Activated CD4-positive, CD25-positive, alpha-beta regulatory T cell treated with anti-CD3 and anti-CD28 coated beads, Interleukin-2, amount 50 U/mL, for 72 hours (primary cell): ENCODE measurements at places on chromosomes 6 and 20.

DNA sequence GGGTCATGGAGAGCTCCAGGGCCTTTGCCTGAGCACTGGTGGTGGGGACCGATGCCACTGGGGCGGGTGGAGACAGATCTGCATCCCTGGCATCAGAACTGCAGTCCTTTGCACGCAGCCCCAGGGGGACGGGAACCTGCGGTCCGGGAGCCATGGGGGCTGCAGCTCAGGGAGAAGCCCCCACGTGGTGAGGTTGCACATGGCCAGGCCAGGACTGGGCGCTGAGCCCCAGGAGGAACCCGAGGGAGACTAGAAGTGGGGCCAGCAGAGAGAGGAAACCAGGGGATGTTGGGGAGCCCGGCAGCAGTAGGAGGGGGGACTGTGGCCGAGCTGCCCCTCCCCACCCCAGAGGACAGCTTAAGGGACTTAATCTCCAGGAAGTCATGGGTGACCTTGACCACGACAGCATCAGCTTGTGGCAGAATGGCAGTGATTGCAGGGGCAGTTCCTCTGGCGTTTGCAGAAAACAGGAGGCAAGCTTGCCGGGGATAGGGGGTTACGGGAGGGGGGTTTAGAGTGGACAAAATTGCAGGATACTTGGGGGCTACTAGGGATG is 18.0 kb upstream of the LSM14B start:
- no peak for DNase-seq

GRCh38 chr20:58855506-58856389 is 3.2 kb downstream of the GNAS start:
- no peak for DNase-seq

DNA sequence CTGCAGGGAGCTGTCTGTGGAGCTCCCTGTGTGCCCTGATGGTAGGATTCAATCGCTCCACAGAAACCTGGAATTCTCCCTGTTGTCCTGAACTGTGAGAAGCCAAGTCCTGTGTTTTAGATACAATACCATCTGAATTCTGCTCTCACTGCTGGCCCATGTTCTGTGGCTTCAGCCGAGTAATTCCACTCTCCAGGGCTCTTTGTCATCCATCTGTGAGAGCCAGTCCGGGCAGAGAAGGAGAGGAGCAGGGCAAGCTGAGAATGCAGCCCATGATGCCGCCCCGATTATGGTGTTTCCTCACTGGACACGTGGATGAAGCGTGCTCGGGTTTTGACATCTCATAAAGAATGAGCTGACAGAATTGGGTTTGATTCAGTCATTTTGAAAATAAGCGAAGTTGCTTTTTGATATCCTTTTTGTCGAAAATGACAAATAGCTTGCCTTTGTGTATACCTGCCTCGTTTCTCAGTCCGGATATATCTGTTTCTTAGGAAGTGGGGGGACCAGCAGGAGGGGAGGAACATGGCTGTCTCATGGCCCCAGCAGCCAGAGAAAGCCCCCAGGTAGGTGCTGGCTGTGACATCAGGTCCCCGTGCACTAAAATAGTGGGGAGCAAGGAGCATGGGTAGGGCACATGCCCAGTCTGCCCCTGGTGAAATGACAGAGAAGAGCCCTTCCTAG is 8.2 kb upstream of the CD93 start:
- DNase-seq: no peak

DNA sequence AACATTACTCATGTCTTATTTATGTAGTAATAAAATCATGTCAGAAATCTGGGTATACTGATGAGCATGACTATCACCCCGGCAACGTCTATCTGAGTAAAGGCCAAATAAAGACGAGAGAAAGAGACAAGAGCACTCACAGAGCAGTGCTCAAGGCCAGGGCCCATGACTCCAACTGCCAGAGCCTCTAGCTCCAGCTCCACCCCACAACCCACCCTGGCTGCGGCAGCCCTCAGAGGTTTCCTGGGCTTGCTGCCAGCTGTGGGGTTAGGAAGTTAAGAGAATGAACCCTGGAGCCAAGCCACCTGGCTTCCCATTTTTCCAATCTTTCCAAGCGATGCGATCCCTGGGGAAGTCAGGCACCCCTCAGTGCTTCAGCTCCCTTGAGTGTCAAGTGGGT is 92.0 kb upstream of the PAX1 start:
- DNase-seq: no peak

GRCh38 chr6:44022296-44022661 is 105.0 kb downstream of the MRPL14 start:
- no peak for DNase-seq

DNA sequence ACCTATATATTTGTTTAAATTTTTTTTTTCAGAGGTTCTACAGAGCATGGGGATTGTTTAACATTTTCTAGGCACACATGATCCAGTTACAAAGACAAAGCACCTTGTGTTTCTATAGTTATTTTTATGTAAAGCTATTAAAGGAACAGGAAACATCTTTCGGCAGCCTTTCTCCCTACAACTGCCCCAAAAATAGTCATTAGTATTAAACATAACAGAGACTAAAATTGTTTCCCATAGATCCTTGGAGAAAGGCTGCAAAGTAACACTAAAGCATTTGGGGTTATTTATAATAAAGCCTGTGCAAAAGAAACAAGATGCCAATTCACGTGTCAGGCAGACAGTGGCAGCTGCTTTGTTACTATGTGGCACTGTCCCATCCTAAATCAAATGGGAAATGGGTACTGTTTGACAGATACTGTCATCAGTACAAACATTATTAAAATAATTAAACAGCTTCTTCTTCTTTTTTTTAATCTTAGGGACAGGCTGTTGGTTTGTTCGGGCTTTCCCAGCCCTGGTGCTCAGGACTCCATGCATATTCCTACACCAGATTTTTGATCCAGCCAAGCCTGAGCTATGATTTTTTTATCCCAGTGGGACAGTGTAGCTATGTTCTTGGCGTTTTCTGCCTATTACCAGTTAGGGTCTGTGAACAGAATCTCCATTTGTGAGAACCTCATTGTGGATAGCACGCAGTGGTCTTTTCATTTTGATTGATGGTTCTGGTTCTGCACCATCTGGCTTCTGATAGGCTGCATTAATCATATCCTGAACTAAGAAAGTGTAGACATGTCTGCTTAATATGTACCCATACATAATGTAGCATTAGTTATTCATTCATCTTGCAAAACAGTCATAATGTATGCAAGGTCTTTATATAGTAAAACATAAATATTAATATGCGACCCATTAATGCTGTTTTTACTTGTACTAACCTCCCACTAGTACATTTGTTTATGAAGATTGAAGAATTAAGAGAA is 460.4 kb upstream of the SOX4 start:
- DNase-seq: no peak

DNA sequence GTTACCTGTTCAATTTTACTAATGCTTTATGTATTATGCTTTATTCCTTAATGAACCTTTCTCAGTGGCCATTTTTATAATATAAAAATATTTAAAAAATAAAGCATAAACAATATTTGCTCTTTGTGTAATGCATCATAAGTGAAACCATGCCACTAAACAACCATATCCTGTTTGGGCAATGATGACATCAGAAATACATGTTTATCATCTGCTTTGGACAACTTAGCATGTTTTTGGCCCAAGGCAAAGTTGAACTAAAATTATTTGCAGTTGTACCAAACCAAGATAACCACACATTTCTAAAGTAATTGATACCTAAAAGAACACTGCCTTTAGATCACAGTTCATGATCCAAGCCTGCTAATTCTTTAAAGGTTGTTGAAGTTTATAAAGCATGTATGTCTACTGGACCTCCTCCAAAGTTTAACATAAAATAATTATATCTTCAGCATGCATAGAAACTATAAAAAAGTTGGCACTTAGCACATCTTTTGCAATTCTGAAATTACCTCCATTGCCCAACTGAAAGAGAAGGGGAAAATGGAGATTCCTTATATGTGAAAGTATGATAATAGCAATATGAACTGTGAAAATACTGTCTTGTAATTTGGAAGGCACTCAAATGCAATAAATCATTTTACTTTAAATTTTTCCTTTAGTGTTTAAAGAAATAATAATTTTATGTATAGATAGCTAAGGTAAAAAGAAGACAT is 325.6 kb upstream of the RUNX2 start:
- no peak for DNase-seq
